Amniotic stem cell (primary cell): ENCODE measurements at places on chromosomes 7 and 10.

DNA sequence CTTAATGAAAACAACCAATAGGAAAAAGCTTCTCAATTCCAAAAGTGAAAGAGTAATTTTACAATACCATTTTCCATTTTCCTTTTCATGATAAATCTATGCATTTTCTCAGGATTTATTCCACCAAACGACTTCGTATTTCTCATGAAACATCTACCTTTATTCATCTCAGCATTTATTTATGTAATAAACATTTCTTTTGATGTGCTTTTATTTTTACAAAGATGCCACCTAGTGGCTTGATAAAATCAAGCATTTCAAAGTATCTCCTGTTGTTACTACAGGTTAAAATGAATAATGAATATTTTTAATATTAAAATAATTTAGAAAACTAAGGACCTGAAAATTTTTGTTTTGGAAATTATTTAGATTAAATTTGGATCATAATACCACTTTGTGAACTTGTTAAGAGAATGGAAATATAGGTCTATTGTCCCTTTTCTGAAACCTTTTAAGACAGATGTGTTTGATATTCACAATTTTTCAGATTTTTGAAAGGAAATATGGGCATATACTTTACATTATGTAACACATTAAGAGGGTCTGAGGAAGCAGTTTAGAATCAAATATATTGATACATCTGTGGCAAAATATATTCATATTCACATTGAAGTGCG lies 2.7 kb upstream of the IQUB start:
- no peak for DNase-seq

- DNase-seq, result no peak
These were observed 6.7 kb downstream of the BHLHA15 start for GRCh38 chr7:98217623-98218582.

DNA sequence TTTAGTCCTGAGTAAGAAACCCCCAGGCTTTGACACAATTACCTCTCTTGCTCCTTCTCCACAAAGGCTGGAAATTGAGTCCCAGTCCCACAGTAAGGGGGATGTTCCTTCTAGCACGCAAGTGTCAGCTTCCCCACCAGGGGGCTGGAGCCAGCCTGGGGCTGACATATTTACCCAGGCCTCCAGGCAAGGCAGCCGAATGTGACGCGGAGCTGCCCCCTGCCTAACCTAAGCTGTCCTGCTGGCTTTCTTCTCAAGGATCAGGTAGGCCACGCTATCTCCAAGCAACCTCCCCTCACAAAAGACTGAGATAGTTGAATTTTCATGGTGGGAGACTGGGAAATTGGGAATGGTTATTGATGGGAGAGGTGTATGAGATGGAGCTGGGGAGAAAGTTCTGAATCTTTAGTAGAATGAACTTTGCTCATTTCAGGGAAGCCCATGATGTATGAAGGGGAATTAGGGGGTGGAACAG lies 19.2 kb upstream of the BMPER start:
- DNase-seq, result no peak

DNA sequence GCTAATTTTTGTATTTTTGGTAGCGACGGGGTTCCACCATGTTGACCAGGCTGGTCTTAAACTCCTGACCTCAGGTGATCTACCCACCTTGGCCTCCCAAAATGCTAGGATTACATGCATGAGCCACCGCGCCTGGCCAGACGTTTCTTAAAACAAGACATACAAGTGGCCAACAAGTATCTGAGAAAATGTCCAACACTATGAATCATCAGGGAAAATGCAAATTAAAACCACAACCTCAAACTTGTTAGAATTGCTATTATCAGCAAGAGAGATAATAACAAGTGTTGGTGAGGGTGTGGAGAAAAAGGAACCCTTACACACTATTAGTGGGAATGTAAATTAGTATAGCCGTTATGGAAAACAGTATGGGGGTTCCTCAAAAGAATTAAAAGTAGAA lies 148.6 kb downstream of the SUGCT start:
- no peak for DNase-seq

GRCh38 chr7:117084286-117084685 lies 131.0 kb downstream of the ST7 start:
- no peak for DNase-seq

GRCh38 chr7:97342512-97342911 lies 225.0 kb downstream of the SDHAF3 start:
- DNase-seq, result no peak

DNA sequence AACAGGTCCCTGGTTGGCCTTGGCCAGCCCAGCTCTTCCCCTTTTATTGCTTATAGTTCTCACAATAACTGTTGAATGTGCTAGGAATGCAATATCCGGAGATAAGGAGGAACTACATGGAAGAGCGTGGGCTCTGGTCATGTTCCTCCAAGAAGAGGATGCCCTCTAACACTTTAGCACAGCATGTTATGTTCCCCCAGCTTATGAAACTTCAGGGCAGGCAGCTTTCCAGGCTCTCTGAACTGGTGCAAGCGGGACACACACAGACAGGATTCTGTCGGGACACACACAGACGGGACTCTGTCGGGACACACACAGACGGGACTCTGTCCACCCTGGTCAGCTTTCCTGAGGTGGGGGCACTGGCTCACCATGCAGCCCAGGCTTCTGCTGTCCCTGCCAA lies 141.6 kb downstream of the PKD1L1 start:
- no peak for DNase-seq

GRCh38 chr7:12056977-12057376 lies 154.1 kb upstream of the TMEM106B start:
- DNase-seq, result no peak

- DNase-seq, result peak; percentile 26
These were observed 19.8 kb downstream of the ERCC6 start for GRCh38 chr10:49518982-49519578.

- DNase-seq, result no peak
These were observed 762.3 kb downstream of the AUTS2 start for GRCh38 chr7:70360557-70360956.

DNA sequence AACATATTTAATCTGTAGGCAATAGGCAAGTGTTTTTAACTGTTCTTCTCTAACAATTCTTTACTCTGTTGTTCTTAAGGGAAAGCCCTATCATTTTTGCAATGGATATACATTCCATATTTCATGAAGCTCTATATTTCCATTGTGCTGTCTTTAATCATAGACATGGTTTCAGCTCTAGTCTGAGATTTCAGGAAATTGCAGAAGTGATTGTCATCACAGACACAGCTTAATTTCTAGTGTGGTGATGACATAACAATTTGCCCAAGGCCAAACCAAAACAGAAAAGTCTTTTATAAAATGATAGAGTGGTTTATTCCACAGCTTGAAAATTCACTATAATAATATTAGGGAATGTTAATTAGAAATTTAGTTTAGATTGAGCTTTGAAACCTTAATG lies 494.1 kb upstream of the SEMA3A start:
- DNase-seq, result no peak

DNA sequence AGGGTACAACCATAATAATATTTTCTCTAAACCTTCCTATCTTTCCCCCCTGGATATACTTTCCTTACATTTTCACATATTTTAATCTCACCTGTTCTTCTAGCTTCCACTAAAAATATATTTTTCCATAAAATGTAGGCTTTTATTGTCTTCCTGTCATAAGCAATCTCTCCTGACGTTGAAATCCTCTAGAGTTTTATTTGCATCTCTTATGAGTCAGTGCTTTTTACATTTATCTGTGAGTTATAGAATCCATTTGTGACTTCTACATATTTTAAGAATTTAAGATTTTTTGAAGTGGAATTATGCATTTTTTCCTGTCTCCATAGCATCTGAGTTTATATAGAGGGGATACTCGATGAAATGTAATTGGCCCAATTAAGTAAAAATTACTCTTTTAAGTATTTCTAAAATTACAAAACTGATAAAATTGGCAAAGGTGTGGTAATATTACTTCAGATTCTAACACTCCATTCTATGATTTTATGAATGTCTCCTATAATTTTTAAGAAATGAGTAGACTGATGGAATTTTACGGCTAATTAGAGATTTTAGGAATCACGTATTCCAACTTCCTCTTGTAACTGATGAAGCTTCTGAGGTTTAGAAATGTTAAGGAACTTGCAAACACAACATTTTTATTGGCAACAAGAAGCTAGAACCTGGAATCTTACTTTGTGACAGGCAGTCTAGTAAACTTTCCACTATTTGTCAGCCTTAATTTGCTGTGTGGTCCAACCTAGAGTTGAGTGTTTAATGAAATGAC lies 422.9 kb upstream of the SEMA3A start:
- no peak for DNase-seq

GRCh38 chr10:19144206-19144605 lies 95.6 kb downstream of the MALRD1 start:
- no peak for DNase-seq
